ENCODE measurements at places on chromosomes 3 and 15. TPM values are rescaled to one million over a fixed set of nuclear protein-coding genes. Genes with fewer than 3 reads are reported as not detected.

DNA sequence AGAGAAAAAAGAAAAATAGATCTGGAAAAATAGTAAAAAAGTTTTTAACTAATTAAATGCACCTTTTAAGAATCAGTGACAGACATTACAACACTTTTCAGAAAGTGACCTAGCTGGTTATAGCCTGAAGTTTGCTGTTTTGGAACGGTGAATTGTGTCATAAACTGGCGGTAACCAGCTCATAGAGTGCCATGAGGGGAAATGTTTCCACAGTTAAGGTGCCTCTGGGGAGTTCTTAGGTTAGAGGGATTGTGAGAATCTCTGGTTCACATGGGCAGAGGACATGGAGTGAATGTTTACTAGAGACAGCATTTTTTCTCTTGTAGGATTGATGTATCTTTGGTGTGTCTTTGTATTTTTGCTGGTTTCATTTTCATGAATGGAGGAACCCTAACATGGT, 2.8 kb downstream of the TBC1D23 start:
- no peak overlapping the region for H3K4me3 ChIP-seq
- H3K27ac ChIP-seq, result no peak overlapping the region
- no peaks in the 10 kb centered on the region for H3K36me3 ChIP-seq
- no peaks in the 10 kb centered on the region for H3K27me3 ChIP-seq
- no peak for DNase-seq

- H3K36me3 ChIP-seq, result no peaks in the 10 kb centered on the region
- no peaks in the 10 kb centered on the region for H3K27me3 ChIP-seq
- H3K4me1 ChIP-seq, result no peaks in the 10 kb centered on the region
- H3K4me3 ChIP-seq, result no peak overlapping the region
- no peak for DNase-seq
Observed at GRCh38 chr15:52259503-52259902, 36.1 kb downstream of the MYO5C start.

- H3K4me1 ChIP-seq, result peaks cover 12% of the 10 kb centered on the region
- peak within 1 kb of the TSS; percentile 40 for H3K4me3 ChIP-seq
- H3K27me3 ChIP-seq, result peaks cover 23% of the 10 kb centered on the region
- H3K36me3 ChIP-seq, result no peaks in the 10 kb centered on the region
Observed at GRCh38 chr15:41513506-41514227, at the start of gene LTK. Gene LTK, minus strand, starts transcription at chr15:41513827. Its CDS starts 118 bp downstream, at chr15:41513709.

GRCh38 chr3:196378146-196378841, 40.1 kb upstream of the TM4SF19 start:
- H3K27me3 ChIP-seq, result no peaks in the 10 kb centered on the region
- DNase-seq, result no peak
- H3K27ac ChIP-seq, result no peak overlapping the region
- no peaks in the 10 kb centered on the region for H3K4me1 ChIP-seq
- no peak overlapping the region for H3K4me3 ChIP-seq

DNA sequence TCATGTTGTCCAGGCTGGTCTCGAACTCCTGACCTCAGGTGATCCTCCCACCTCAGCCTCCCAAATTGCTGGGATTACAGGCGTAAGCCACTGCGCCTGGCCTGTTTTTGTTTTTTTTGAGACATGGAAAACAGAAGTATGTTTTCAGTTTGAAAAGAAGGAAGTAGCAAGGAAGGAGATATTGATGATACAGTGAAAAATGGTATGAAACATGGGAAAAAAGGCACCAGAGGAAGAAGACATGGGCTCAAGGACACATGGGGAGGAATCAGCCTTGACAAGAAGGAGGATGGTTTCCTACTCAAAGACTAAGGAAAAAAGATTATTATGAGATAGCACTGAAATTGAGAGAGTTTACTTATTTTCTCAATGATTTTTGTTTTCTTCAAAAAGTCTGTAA, 30.7 kb downstream of the FMN1 start:
- no peaks in the 10 kb centered on the region for H3K36me3 ChIP-seq
- H3K27me3 ChIP-seq, result no peaks in the 10 kb centered on the region
- no peak overlapping the region for H3K4me3 ChIP-seq
- DNase-seq, result no peak
- no peak overlapping the region for H3K27ac ChIP-seq

DNA sequence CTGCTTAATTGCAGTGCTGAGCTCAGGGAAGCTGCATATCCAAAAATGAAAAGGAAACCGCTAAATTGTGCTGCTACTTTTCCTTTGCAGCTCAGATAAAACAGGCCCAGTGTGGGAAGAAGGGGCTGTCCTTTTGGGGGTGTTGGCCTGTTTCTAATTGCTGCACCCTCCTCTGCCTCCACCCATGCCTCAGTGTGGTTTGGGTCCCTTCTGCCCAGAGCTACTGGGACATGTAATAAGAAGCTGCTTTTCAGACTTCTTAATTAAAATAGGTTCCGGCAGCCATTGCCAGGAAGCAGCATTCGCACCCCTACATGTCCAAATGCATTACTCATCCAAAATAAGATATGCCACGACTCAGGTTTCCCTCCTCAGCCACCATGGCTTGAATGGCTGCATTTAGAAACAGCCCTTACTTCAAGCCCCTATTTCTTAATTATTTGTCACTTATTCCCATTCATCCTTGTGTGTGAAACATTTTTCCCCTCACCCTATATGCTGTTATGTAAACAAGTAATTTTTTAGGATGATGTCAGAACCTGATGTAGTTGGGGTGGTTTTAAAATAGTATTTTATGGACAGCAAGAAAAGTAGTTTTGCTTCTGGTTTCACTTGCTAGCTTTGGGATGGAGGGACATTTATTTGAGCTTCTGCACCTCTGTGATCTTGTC, 235.9 kb upstream of the CTDSPL start:
- no peak for DNase-seq
- no peaks in the 10 kb centered on the region for H3K36me3 ChIP-seq
- H3K4me3 ChIP-seq, result no peak overlapping the region
- no peaks in the 10 kb centered on the region for H3K27me3 ChIP-seq
- H3K27ac ChIP-seq, result no peak overlapping the region

DNA sequence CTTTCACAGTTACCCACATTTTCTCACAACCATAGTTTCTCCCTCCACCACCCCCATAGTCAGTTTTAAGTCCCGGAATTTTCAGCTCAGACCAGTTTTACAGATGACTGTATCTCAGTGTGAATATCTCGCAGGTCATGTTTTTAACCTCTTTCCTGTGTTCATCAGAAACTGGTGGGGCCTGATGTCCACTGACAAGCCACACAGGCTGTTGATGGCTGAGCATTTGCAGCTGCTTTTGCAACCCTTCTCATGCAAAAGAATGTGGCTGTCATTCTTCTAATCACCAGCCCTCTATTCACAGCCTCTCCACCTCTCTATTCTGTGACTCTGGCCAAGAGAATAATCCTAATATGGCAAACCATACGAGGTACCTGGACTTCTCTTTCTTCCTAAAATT, 8.5 kb downstream of the GYG1 start:
- H3K27ac ChIP-seq, result no peak overlapping the region
- H3K4me3 ChIP-seq, result no peak overlapping the region
- peaks cover 3% of the 10 kb centered on the region for H3K36me3 ChIP-seq

DNA sequence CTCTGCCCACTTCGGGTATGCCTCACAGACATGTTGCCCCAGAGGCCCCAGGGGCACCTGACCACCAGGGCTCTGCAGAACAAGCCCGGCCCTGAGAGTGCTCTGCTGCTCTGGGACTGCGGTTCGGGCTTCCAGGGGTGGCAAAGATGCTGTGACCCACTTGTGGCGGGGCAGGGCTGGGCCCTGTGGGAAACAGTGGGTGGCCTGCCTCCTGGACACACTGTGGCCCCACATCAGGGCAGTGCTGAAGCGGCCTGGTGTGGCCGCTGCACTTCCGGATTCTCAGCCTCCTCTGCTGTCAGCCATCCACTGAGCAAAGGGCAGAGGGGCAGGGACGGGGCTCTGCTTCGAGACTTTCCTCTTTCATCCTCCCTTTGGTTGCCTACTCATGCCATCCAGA, 26.5 kb upstream of the PLXND1 start:
- no peak for DNase-seq
- no peaks in the 10 kb centered on the region for H3K27me3 ChIP-seq
- H3K4me1 ChIP-seq, result no peaks in the 10 kb centered on the region
- no peaks in the 10 kb centered on the region for H3K36me3 ChIP-seq
- no peak overlapping the region for H3K4me3 ChIP-seq
- no peak overlapping the region for H3K27ac ChIP-seq

- H3K4me3 ChIP-seq, result peak overlapping the region; percentile 12
- H3K4me1 ChIP-seq, result no peaks in the 10 kb centered on the region
- peak; percentile 59 for DNase-seq
- no peak overlapping the region for H3K27ac ChIP-seq
- H3K36me3 ChIP-seq, result no peaks in the 10 kb centered on the region
Observed at GRCh38 chr3:134406331-134407238, 32.3 kb upstream of the AMOTL2 start.

DNA sequence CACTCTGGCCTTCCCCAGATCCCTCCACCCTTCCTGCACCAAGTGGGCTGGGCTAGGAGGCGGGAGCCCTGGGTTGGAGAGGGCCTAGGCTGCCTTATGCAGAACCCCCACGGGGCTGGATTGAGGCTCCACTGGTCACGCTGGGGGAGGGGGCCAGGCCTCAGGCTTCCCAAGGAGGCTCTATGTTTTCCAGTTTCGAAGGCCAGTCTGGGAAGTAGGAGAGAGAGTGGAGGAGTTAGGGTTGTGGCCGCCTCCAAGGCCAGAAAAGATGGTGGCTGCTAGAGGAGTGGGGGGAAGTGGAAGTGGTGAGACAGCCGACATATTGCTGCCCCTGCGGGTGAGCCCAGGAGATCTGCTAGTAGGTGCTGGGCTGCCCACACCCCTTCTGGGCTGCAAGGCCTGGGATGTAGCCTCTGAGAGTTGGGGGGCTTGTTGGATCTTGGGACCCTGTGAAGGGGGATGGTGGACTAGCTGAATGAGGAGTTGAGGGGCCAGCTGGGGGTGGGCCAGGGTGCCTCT, 1.2 kb downstream of the GNAI2 start:
- DNase-seq, result no peak
- peak overlapping the region; percentile 52 for H3K4me3 ChIP-seq
- H3K4me1 ChIP-seq, result peaks cover 31% of the 10 kb centered on the region
- peak overlapping the region; percentile 82 for H3K27ac ChIP-seq
- no peaks in the 10 kb centered on the region for H3K27me3 ChIP-seq
- no peaks in the 10 kb centered on the region for H3K36me3 ChIP-seq

- H3K36me3 ChIP-seq, result no peaks in the 10 kb centered on the region
- no peaks in the 10 kb centered on the region for H3K27me3 ChIP-seq
- no peak overlapping the region for H3K4me3 ChIP-seq
Observed at GRCh38 chr15:93042691-93043378, 46.2 kb downstream of the RGMA start.

DNA sequence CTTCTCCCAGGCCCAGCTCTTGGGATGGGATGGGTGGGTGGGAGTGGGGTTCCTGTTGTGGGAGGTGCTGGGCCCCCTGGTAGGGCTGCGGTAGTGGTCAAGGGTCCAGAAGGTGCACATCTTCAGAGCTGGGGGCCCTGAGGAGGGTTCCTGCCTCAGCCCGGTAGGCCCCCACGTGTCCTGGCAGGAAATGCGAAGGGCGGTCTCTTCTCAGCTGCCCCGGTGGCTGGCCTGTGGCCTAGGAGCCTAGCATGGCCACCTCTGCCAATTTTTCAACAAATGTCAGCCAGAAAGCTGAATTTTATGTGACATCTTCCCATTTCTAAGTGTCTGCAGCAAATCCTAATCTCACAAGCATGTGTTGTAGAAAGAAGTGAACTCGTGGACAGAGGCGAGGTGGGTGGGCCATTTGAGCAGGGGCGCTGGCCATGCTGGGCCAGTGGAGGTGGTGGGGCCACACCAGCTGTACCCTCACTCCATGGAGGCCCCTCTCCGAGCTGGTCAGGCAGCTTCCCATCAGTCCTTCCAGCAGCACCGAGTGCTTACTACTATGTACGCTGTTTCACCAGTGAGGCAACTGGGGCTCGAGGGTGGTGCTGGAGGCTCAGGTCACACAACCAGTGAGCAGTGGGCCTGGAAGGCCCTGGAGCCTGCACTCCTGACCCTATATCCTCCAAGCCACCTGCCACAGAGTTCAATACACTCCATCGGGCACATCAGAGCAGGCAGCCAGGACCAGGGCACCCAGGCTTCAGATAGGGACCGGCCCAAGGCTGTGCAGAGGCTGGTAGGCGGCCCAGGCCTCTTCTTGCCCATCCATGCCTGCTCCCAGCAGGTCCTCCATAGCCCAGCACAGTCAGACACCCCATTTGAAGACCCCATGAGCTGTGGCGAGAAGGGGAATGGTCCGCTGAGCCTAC, 23.2 kb downstream of the FBLN2 start:
- no peak for DNase-seq
- no peaks in the 10 kb centered on the region for H3K4me1 ChIP-seq
- H3K27me3 ChIP-seq, result no peaks in the 10 kb centered on the region
- H3K4me3 ChIP-seq, result no peak overlapping the region

The ATR gene
- 13.9 TPM for total RNA-seq

The MAGEL2 gene
- 0.08 TPM for total RNA-seq

The SEMA6D gene
- total RNA-seq, result 34.7 TPM

The PP2D1 gene
- not detected for total RNA-seq

The MESP2 gene
- total RNA-seq, result 5.4 TPM

The HRG gene
- total RNA-seq, result 0.25 TPM

The CHRNA5 gene
- 10.3 TPM for total RNA-seq

Data from colonic mucosa (tissue), 4 donors.